ENCODE measurements at places on chromosomes 4 and X. TPM values are rescaled to one million over a fixed set of nuclear protein-coding genes. Genes with fewer than 3 reads are reported as not detected.
A peak's percentile ranks its signal among the peaks of the same experiment; 100 is the strongest.

DNA sequence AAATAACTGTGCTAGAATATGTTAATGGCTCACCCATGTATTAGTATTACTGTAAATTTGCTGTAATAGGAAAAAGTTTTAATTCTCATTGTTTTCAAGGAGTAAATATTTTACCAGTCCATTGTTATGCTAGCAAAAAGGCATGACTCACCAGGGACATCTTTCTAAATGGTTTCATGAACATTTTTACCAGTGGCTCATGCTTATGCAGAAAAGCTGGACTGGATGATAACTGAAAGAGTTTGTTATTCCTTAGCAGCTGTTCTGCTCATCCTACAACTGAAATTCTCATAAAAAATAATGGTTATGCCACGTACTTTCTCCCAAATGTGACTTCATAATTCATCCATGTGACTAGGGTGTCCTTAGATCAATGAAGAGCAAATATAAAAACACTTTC, 111.9 kb upstream of the PCDH18 start:
- no peak for DNase-seq

DNA sequence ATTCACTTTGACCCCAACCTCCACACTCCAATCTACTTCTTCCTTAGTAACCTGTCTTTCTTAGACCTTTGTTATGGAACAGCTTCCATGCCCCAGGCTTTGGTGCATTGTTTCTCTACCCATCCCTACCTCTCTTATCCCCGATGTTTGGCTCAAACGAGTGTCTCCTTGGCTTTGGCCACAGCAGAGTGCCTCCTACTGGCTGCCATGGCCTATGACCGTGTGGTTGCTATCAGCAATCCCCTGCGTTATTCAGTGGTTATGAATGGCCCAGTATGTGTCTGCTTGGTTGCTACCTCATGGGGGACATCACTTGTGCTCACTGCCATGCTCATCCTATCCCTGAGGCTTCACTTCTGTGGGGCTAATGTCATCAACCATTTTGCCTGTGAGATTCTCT, 344 bp downstream of the OR13H1 start:
- no peak for DNase-seq

DNA sequence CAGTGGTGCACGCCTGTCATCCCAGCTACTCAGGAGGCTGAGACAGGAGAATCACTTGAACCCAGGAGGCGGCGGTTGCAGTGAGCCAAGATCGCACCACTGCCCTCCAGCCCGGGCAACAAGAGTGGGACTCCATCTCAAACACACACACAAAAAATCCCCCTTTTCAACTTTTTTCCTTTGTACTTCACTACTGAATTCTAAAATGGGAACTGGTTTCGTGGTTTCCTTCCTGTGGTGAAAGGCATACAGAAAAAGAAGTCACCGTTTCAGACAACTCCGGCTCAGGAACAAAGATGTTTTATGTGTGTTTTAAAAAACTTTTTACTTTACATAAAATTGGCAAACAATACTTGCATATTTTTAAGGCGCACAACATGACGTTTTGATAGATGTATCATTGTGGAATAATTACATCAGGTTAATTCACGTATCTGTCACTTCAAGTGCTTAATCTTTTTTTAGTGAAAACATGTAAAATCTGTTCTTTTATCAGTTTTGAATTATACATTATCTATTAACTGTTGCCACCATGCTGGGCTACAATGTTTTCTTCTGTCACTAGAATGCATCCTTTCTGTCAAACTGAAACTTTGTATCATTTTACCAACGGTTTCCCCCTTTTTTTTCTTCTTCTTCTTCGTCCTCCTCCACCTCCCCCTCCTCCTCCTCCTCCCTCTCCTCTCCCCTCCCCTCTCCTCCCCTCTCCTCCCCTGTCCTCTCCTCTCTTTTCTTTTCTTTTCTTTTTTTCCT, 186.0 kb downstream of the CRLF2 start:
- no peak for DNase-seq

GRCh38 chr4:34193451-34194154, 2050.7 kb downstream of the ARAP2 start:
- DNase-seq: no peak

DNA sequence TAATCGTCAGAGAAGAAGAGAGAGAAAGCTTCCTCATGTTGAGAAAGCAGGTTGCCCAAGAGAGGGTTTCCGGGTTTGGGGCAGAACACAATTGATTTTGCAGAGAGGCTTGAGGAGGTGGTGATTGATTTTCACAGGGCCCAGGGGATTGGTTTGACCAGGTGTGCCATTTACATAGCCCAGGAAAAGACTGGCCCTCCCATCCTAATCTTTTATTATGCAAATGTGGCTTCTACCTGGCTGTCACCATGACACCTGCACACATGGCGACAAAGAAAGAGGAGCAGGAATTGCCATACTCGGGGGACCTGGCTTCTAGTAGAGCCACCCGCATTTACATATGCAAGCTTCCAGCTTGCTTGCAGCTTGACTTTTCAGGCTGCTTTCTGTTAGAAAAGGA, 405.3 kb downstream of the PPP4R3C start:
- no peak for DNase-seq

DNA sequence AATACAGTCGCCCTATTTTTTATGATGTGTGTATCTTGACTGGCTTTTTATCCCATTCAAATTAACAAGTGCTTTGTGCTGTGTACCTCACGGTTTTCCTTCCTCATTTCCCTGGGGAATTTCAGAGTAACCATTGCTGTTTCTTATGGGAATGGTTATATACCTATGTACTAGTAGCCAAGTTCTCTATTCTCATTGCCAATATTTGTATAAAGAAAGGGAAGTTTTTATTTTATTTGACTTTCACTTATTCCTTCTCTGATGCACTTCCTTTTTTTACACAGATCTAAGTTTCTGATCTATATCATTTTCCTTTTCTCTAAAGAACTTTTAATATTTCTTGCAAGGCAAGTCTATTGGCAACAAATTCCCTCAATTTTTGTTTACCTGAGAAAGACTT, 181.3 kb downstream of the SOWAHB start:
- DNase-seq: no peak

DNA sequence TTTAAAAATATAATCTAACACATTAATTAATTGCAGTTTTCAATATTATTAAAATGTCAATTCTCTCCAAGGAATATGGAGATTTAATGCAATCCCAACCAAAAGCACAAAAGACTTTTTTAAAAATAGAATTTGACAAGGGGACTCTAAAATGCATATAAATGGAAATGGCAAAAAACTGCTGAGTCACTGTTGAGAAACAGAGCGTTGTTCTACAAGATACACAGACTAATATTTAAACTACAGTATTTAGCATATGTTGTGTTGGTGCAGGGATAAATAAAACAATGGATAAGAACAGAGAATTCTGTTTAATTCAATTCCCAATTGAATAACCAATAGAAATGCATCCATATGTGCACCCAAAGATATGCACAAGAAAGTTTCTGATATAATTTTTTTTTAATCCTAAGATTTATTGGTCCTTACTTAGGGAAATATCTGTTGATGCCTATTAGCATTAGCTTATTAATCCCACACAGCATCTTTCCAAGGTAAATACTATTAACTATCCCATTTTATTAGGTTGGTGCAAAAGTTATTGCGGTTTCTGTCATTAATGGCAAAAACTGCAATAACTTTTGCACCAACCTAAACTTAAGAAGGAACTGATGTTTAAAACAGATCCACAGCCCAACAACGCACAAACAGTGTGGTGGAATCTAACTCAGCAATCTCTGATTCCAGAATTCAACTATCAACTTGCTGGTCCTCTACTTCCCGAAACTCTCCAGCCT, 86.8 kb upstream of the VEGFC start:
- no peak for DNase-seq

Gene THAP9
- 3.6 TPM for total RNA-seq

Gene UGT2B10
- total RNA-seq: not detected

- no peak for DNase-seq
Observed at GRCh38 chrX:83860846-83861245, at the start of gene CYLC1. CYLC1 (plus strand) TSS chrX:83861146; CDS start chrX:83861183, 37 bp downstream.

Gene DMP1
- not detected for total RNA-seq

DNA sequence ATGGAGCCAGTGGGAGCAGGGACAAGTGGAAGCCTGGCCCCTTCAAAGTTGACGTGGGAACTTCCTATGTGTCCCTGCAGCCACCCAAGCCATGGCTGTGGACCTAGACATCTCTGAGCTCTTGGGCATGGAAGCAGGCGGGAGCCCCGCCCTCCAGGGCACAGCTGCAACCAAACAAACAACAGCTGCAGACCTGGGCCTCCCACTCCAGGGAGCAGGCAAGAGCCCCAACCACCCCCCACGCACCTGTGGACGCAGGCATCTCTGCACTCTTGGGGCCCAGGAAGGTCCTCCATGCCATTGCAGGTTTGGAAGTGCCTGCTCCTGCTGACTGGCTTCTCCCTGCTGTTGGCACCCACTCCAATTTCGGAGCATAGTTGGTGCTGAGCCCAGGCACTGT, 118.6 kb downstream of the ZMAT1 start:
- no peak for DNase-seq

- DNase-seq: no peak
Observed at GRCh38 chr4:24754571-24754970, 40.8 kb upstream of the SOD3 start.

DNA sequence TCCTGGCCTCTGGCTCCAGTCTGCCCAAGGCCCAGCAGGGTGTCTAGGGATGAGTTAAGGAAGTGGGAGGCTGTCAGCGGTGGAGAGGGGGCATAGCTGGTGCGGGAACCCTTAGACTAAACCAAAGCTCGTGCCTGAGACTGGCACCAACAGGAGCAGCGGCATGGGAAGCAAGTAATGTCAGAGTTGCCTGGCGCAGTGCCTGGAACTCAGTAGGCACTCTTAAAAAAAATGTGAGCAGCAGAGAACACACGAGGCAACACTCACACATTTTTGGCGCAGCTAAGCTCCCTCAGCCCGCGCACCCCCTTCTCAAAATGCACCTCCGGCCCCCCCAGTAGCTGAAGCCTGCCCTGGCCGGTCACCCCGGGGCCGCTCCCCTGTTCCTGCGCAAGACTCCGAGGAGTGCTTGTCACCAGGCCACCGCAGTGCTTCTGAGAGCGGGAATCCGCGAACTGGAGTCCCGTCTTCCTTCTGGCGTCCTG, 583 bp downstream of the GABRE start:
- DNase-seq: no peak

GRCh38 chr4:182625193-182625592, 292.0 kb downstream of the DCTD start:
- no peak for DNase-seq

DNA sequence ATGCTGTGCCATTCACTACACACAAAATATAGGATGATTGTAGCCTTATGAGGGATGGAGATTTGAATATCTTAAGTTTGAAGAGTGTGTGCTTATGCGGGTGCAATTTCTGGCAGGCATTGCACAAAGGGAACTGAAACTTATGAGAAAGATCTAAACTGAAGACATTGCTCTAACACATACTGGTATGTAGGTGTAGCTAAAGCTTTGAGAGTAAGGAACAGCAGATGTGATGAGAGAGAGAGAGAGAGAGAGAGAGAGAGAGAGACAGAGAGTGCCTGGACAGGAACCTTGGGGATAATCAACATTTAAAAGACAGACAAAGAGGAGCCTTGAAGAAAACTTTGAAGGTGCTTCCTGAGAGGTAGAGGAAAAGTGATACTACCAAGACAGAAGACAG, 379.7 kb downstream of the SPRY1 start:
- DNase-seq: no peak

Gene HAUS7
- 33.4 TPM for total RNA-seq

Gene CHIC2
- 68.2 TPM for total RNA-seq

Gene USP17L13
- not detected for total RNA-seq

Gene NRK
- not detected for total RNA-seq

Gene EGFL6
- not detected for total RNA-seq

- DNase-seq: no peak
Observed at GRCh38 chr4:67922697-67923096, 38.9 kb upstream of the TMPRSS11D start.

- DNase-seq: no peak
Observed at GRCh38 chrX:132842460-132843238, 115.8 kb downstream of the HS6ST2 start.

DNA sequence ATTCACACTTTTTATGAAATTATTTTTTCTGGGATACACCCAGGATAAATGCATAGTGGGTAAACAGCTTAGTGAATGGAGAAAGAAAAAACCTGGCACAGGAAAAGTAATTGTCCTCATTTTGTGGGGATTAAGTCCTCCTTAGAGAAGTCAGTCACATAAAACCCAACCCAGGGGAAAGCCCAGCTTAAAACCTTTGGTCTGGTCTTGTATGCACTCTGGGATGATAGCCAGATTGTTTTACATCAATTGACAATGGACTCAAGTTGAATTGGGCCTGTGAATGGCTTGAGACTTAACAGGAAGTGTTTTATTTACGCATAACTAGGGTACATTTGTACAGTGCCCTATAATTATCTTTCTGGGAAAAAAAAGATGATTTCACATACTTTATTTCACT, 561.3 kb upstream of the GRIA3 start:
- DNase-seq: no peak

GRCh38 chr4:54065282-54066087, 1.1 kb upstream of the CHIC2 start:
- no peak for DNase-seq

DNA sequence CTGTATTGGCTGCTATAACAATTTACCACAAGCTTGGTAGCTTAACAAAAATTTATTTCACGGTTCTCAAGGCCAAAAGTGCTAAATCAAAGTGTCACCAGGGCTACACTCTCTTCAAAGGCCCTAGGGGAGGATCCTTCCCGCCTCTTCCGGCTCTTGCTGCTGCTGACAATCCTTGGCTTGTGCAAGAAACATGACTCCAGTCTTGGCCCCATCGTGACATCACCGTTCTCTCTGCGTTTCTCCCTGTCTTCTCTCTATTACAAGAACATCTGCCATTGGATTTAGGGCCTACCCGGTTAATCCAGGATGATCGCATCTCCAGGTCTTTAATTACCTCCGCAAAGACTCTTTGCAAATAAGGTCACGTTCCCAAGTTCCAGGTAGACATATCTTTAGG, 10.4 kb upstream of the CLCN4 start:
- no peak for DNase-seq

Gene PDLIM3
- 87.4 TPM for total RNA-seq

DNA sequence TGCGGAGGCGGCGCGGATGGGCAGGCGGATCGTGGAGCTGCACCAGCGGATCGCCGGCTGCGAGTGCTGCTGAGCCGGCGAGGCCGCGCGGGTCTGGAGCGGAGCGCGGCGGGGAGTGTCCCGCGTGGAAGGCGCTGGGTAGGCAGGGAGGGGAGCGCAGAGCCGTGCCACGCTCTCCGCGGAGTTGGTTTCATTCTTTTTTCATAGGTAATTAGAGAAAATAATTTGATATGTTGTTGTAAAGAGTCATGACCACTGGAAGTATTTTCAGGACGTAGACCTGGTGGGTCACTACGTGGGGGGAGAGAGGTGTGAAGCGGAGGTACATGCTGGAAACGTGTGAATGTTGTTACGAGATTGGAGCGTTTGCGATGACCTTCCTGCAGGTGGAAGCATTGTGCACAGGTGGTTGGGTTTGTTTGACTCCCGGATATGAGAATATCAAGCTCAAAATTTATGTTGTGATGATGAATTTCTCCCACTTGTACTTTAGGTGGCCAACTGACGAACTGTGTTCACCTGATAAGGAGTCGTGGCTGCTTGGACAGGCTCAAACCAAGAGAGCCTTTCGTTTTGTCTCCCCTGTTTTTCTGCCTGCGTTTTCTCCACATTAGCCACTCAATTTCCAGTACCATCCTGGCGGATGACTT, 19.1 kb upstream of the S100P start:
- DNase-seq: no peak

GRCh38 chrX:1093121-1093520, 119.3 kb downstream of the CRLF2 start:
- peak; percentile 45 for DNase-seq

Gene EDNRA
- total RNA-seq: 10.7 TPM

Gene ATP2B3
- not detected for total RNA-seq

Measured in spleen (tissue), 13 donors.